GM23248 (cell line): ENCODE measurements at places on chromosomes 13 and 19.

- DNase-seq = no peak
Observed at GRCh38 chr13:66508153-66508909, 721.8 kb downstream of the PCDH9 start.

DNA sequence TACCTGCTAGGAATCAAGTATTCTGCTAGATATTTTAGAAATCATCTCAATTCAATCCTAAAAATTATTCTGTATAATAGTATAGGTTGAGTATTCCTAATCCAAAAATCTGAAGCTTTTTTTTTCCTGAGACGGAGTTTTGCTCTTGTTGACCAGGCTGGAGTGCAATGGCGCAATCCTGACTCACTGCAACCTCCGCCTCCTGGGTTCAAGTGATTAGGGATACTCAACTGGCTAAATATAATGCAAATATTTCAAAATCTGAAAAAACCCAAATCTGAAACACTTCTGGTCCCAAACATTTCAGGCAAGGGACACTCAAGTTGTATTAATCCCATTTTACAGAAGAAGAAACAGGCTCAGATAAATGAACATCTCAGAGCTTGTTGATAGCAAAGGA is 17.2 kb upstream of the USPL1 start:
- DNase-seq = no peak

GRCh38 chr19:41528106-41528505 is 47.9 kb upstream of the CEACAM21 start:
- DNase-seq = no peak

DNA sequence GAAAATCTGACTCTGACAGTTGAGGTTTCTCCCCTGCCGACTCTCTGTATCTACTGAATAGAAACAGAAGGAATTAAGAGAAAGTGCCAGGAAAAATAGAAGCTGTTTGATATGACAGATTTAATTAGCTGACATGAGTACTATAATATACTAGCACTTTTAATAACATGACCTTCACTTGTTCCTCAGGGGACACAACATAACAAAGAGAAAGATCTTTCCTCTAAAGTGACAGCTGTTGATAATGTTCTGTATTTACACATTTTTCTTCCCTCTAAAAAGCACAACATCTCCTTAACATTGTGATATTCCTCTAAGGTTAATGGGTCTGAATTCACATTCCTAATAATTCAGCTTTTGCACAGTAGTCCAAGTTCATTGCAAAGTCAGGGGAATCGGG is 1136.0 kb downstream of the PCDH17 start:
- no peak for DNase-seq

DNA sequence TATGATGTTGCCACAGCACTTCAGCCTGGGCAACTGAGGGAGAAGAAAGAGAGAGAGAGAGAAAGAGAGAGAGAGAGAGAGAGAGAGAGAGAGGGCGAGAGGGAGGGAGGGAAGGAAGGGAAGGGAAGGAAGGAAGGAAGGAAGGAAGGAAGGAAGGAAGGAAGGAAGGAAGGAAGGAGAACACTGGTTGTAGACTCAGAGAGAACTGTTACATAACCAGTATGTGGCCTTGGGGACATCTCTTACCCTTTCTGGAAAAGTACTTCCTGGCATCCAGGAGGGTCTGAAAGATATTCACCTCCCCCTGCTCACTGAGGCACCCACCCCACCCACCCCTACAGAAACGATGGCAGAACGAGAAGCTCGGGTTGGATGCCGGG is 2.7 kb upstream of the ARHGEF1 start:
- no peak for DNase-seq

- no peak for DNase-seq
Observed at GRCh38 chr13:47480951-47481350, 520.1 kb downstream of the SUCLA2 start.

- no peak for DNase-seq
Observed at GRCh38 chr13:88958821-88959220, 1287.7 kb downstream of the SLITRK5 start.

DNA sequence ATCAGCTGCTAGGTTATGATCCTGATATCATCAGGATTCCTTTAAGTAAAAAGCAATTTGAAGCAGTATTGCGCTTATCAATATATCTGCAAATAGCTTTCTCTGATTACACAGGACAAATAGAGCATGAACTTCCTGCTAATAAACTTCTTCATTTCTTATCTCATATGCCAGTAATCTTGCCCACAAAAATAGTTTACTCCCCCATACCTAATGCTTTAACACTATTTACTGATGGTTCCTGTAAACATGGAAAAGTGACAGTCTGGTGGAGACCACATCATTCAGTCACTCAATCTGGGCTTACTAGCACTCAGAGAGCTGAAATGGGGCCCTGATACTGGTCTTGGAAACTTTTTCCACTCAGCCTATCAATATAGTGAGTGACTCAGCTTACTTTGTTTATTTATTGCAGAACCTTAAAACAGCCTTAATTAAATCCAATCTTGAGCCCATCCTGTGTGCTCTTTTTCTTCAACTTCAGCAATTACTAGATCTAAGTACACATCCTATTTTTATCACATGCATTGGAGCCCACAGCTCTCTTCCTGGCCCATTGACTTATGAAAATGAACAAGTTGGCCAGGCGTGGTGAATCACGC is 1464.3 kb downstream of the UQCRFS1 start:
- peak; percentile 9 for DNase-seq

DNA sequence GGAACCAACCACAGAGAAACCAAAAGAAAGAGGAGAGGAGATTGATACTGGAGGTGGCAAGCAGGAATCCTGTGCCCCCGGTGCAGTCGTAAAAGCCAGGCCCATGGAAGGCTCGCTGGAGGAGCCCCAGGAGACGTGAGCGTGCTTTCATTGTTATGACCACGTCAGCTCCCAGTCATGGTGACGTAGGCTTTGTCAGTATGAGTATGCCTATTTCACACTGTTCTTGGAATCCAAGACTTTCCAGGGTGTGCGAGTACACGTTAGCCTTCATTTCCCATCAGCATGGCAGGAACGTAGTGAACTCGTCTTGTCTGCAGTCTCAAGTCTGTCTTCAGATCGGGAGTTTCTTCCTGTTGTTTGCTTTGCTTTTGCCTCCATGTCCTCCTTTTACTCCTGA is 15.4 kb upstream of the CHAMP1 start:
- no peak for DNase-seq
